ENCODE measurements at places on chromosomes 13 and 19.

DNA sequence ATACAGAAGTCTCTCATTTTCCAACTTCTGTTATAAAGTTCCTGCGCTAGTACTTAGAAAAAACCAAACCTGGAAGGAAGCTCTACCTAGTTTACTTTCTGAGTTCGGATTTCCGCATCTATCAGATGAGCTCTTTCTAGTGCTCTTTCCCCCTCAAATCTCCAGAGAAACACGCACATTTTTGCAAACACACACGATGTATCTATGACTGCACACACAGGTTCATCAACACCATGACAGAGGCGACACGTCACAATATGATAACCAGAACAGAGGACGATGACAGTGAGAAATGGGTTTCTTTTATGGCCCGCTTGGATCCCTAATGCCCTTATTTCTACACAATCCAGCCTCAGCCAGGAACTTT lies 629 bp upstream of the LRRC63 start:
- no peak for DNase-seq

DNA sequence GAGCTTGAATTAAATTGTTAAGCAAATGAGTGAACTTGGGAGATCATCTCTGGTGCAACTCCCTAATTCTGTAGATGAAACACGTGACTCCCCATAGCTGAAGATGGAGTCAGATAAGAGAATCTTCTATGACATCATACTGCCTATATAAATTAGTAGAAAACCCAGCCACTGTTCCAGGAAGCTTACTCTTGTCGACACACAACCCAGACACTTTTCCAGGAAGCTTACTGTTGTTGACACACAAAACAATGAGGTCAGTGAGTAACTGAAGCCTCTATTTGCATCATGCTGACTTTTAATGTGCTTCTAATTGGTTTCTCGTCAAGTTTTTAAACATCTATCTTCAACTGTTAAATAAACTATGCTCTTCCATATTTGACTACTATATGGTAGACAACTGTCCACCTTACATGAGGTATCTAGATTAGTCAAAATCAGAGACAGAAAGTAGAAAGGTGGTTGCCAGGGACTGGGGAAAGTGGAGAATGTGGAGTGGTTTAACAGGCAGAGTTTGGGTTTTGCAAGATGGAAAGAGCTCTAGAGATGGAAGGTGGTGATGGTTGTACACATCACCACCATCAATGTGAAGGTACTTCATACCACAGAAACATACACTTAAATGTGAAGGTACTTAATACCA lies 168.2 kb downstream of the FGF14 start:
- DNase-seq, result no peak

- no peak for DNase-seq
These were observed 5.0 kb downstream of the SYCE2 start for GRCh38 chr19:12913851-12914690.

GRCh38 chr13:51914137-51914493 lies 52.3 kb downstream of the CCDC70 start:
- no peak for DNase-seq

Measured in HS-5 (cell line).